ENCODE measurements at places on chromosomes 5 and 9.

GRCh38 chr9:37520641-37521040, 34.9 kb downstream of the POLR1E start:
- no peak for DNase-seq

DNA sequence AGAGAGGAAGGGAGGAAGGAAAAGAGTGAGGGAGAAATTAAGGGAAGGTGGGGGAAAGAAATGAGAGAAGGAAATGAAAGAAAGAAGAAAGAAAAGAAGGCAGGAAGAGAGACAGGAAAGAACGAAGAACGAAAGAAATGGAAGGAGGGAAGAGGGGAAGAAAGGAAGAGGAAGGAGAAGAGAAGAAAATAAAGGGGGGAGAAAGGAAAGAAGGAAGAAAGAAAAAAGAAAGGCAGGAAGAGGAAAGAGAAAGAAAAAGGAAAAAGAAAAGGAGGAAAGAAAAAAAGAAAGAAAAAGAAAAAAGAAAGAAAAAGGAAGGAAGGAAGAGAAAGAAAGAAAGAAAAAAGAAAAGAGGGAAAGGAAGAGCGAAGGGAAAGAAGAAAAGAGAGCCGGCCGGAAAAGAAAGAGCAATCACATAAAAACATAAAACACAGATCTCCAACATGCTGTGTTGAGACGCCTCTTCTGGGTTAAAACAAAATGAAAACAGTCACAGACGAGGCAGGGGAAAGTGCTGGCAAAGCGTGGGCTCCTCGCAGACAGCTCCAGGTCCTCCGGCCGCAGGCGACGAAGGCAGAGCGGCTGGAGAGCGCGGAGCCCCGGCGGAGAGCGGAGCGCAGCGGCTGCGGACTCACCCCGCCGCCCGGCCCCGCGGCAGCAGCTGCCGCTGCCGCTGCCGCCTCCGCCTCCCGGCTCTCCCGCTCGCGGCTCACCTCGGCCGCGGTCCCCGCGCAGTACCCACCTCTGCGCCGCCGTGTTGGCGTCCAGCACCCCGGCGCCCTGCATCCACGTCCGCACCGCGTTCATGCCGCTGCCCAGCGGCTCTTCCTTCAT, 896 bp downstream of the EBF1 start:
- DNase-seq: no peak

GRCh38 chr5:155594270-155594669, 580.7 kb downstream of the KIF4B start:
- no peak for DNase-seq

DNA sequence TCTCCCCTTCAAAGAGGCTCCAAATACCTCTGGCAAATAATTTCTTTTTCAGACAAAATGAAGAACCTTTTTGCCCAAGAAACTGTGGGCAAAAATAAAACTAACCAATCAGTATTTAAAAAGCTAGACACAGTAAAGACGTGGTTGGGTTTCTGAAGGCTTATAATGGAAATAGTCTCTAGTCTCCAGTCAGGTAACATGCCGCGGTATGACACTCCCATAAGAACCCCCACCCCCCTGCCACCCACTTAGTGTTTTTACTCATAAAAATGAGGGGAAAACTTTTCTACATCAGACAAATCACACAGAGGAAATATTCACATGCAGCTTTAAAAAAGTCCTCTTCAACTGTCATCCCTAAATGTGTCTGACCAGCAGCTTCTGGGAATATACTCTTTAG, 105.3 kb downstream of the THBS4 start:
- no peak for DNase-seq

DNA sequence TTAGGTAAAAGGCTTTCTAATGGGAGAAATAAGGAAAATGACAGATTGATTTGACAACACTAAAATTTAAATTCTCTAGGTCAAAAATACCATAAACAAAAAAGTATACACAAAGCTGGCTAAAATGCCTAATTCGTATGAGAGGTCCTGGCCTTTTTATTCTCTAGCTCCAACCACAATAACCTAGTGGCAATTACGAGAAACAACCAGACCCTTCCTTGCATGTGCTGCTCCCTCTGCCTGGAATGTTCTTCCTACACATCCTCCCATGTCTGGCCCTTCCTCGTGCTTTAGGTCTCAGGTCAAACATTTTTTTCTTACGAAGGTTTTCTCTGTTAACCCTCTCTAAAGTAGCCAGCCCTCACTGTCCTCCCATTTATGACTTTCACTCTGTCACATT, 176.4 kb upstream of the PLPPR1 start:
- no peak for DNase-seq

GRCh38 chr9:73219985-73220626, 68.4 kb downstream of the ANXA1 start:
- no peak for DNase-seq

DNA sequence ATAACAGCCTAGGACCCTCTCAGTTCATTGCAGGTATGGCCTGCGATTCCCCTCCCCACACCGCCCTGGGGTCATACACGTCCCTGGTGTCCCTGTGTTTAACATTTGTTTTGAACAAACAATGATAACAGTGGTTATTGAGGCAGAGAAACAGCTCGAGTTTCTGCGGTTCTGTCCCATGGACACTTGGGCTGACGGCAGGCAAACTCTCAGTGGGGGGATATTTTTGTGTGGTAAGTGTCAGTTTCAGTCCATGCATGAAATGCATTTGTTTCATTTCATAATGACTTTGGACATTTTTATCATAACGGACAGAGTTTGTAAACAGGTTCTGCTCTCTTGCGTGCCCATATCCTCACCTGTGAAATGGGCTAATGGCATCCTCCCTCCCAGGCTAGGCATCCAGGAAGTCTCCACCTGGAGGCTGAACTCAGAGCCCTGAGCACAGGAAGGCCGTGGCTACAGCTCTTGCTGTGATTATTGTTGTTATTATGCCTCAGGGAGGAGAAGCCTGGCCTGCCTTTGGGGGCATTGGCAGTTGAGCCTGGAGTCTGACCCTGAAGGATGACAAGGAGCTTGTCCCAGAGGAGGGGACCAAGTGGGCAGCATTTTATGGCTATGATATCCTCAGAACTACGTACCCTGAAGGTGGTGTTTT, 190.9 kb downstream of the GADD45G start:
- no peak for DNase-seq

DNA sequence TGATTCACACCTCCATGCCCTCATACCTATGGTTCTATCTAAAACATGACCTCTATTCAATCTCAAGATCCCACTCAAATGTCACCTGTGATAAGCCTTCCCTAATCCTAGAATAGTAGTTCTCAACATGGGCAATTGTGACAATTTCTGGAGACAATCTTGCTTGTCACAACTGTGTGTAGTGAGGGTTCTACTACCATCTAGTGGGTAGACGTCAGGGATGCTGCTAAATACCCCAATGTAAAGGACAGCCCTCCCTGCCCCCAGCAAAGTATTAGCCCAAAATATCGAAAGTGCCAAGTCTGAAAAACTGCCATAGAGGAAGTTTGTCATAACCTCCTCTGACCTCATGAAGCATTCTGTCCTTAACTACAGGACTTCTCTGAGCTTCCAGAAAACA, 32.0 kb downstream of the TBCA start:
- DNase-seq: no peak

DNA sequence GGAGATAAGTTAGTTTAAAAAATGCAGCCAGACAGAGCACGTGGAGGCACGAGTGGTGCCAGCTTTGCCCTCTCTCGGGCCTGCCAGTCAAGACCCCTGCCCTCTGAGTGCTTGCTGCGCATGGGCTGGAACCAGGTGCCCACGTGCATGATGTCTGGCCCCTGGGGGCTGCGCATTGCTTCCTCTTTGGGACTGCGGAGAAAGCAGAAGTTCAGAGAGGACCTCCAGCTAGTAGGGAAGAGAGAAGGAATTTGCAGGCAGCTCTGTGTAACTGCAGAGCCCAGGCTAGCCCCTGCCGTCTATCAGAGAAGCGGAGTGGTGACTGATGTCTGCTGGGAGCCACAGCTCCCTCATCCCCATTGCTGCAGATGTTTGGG, 9.7 kb upstream of the RNU6ATAC start:
- no peak for DNase-seq

DNA sequence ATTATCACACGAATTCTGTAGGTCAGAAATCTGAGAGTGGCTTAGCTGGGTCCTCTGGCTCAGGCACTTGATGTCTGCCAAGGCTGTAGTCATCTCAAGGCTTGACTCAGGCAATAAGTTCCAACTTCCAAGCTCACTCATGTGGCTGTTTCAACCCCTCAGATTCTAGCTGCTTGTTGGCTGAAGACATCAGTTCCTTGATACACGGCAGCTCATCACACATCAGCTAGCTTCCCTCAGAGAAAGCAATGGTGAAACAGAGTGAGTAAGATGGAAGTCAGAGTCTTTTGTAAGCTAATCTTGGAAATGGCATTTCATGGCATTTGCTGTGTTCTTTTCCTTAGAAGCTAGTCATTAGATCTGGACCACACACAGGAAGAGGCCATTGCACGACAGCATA, 204.2 kb upstream of the PTGER4 start:
- DNase-seq: no peak

- DNase-seq: no peak
Observed at GRCh38 chr5:68343421-68343826, 127.9 kb downstream of the PIK3R1 start.

DNA sequence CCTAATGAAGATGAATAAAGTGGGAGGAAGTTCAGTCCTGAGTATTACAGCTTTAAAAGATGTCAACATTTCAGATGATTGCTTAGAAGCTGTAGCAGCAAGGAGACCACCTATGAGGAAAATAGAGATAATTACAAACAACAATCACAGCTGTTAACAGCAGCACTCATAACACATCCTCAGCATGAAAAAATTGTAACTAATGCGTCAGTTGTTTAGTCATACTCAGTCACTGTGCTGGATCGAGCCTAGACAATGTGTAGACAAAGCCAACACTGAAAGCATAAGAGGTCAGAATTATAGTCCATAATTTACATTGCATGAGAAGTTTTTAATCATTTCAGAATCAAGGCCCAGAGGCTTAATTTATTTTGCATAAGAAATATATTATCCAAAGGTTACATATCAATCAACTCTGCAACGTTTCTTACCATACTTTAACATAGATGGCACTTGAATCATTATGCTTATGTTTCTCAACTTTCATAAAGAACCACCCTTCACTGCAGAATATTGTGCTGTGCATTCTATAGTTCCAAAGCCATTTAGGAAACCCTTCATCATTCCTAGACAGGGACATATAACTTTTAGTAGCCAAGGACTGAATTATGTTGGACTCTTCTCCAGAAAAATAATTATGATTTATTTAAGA, 60.2 kb upstream of the HAPLN1 start:
- no peak for DNase-seq

DNA sequence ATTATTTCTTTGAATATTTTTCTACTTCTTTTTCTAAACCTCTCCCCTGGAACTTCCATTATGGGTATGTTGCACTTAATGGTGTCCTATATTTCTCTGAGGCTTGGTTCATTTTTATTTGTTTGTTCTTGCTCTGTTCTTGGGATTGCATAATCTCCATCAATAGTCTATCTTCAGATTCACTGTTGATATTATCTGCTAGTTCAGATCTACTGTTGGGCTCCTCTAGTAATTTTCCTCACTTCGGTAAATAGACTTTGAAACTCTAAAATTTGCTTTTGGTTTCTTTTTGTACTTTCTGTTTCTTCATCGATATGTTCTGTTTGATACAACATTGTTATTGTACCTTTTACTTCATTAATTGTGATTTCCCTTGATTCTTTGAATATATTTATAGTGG, 76.3 kb downstream of the MTREX start:
- no peak for DNase-seq

GRCh38 chr5:177455036-177455660, 8.5 kb downstream of the PRR7 start:
- DNase-seq: peak; percentile 90

GRCh38 chr9:96604004-96604319, 15.7 kb downstream of the CDC14B start:
- DNase-seq: no peak

GRCh38 chr9:110668570-110669167, at the start of gene MUSK:
TSS of gene MUSK (plus strand) at chr9:110668791. CDS start at chr9:110668905, 114 bp downstream.
- DNase-seq: no peak

DNA sequence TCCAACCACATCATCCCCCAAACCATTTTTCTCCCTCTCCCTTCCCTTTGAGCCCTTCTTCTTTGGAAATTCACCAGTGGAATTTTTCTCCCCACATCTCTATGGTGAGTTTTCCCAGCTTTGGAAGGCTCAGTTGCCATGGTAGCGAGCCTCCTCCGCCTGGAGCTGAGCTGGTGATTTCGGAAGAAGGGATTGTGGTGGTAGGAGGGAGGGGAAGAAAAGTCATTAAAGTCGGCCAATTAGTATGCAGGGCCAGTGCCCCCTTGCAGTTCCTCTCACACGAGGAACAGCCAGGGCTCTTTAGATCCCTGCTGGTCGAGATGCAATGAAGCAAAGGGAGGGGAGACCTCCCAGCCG, 322.0 kb downstream of the NTRK2 start:
- no peak for DNase-seq

- no peak for DNase-seq
Observed at GRCh38 chr9:27396495-27396894, 99.5 kb upstream of the EQTN start.

- no peak for DNase-seq
Observed at GRCh38 chr5:178411083-178411482, 178.5 kb upstream of the PHYKPL start.

DNA sequence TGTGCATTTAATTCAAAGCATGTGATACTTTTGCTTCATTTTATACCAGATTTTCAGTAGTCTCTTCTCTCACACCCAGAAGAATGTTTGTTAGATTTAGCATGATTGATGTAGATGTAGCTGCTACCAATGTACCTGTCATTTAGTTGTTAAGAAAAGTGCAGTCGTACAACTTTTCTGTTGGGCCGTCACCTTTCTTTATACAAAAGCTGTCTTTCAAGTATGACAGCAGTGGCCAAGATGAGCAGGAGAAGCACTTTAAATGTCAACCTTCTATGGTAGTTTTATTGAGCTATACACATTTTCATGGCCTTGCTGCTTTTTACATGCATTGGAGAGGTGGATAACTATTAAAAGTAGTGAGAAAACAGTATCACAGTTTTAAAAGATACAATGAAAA, 77.7 kb upstream of the PTPRD start:
- DNase-seq: no peak

GRCh38 chr9:134413890-134414623, 87.8 kb downstream of the RXRA start:
- no peak for DNase-seq

DNA sequence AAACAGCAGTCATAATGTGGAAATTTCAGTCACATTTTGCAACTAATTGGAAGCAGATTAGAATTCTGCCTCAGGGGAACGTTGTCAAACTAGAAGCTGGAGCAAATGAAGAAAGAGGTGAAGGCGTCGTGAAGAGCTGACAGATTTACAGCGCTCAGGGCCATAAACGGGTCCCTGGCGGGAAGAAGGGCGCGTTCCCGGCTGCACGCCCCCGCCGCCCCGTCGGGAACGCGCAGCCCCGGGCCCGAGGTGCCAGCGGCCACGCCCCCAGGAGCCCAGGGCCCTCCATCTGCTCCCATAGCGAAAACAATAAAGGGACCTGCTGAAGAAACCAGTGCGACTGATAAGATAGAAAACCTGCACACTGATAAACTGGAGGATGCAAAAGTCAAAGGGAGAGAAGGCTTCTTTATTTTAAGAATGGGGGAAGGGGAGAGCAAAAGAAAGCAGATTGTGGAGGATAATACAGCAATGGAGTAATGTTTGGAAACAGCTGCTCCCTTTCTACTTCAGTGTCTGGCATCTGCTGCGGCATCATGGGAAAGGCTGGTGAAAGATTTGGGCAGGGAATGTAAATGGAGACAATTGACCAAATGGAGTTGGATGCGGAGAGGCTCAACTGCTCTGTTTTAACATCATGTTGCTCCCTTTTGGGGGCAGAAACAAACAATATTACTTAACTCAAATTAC, 11.1 kb downstream of the ZNF608 start:
- DNase-seq: no peak

- no peak for DNase-seq
Observed at GRCh38 chr5:58775701-58776262, 192.9 kb downstream of the RAB3C start.
